ENCODE measurements at places on chromosomes 6 and 20.

- DNase-seq: no peak
These were observed 2.1 kb downstream of the MDN1 start for GRCh38 chr6:89817481-89817880.

DNA sequence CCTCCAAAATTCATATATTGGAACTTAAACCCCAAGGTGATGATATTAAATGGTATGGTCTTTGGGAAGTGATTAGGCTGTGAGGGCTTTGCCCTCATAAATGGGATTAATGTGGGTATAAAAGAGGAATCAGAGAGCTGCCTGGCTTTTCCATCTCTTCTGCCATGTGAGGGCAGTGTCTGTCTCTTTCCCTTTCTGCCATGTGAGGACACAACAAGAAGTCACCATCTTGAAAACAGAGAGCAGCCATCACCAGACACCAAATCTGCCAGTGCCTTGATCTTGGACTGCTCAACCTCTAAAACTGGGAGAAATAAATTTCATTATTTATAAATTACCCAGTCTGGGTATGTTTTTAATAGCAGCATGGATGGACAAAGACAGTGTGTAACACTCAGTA is 263.0 kb downstream of the PAX1 start:
- no peak for DNase-seq

GRCh38 chr6:452301-453067 is 60.9 kb downstream of the IRF4 start:
- DNase-seq: no peak

DNA sequence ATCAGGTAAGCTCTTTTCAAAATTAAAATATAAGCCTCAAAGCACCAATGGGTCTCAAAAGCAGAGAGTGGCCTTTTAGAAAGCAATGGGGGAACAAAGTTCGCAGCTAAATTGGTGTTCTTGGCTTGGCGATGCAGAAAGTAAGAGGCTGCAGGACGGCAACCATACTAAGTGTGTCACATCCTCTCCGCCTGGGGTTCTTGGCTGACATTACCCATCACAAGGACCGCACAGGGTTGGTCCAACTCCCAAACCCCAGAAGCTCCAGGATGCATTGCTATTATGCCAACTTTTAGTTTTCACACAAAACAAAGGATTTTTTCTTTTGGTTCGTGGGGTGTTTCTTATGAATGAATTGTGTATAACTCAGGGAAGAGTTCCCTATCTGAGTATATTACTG is 124.8 kb downstream of the PRKN start:
- DNase-seq: no peak

GRCh38 chr20:51643390-51643789 is 100.9 kb upstream of the NFATC2 start:
- DNase-seq: no peak

DNA sequence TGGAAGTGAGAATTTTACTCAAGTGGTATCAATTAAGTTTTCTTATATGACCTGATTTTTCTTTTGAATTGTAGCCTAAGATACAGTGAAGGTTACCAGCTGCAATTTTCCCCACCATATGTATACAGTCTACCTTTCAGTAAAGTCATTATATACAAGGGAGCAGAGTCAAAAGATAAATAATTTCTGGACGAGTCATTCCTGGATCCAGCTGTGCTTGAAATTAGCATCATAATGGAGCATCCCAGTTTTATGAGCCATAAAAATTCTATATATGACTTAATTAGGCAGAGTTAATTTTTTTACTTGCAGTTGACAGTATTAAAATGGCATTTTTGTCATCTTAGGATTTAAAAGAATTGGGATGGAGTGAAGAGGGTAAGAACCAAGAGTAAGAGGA is 1008.4 kb downstream of the PHF3 start:
- no peak for DNase-seq

DNA sequence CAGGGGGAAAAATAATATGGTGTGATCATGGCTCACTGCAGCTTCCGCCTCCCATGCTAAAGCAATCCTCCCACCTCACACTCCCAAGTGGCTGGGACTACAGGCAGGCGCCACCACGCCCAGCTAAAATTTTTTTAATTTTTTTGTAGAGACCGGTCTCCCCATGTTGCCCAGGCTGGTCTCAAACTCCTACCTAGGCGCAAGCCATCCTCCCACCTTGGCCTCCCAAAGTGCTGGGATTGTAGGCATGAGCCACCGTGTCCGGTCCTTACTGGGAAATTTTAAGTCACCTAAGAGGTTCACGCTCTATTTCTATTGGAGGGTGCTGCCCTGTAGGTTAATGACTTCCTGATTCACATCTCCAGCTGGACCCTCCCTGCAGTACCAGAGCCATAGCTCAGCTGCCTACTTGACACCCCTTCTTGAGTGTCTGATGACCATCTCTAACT is 626 bp upstream of the CDK5RAP1 start:
- DNase-seq: no peak

DNA sequence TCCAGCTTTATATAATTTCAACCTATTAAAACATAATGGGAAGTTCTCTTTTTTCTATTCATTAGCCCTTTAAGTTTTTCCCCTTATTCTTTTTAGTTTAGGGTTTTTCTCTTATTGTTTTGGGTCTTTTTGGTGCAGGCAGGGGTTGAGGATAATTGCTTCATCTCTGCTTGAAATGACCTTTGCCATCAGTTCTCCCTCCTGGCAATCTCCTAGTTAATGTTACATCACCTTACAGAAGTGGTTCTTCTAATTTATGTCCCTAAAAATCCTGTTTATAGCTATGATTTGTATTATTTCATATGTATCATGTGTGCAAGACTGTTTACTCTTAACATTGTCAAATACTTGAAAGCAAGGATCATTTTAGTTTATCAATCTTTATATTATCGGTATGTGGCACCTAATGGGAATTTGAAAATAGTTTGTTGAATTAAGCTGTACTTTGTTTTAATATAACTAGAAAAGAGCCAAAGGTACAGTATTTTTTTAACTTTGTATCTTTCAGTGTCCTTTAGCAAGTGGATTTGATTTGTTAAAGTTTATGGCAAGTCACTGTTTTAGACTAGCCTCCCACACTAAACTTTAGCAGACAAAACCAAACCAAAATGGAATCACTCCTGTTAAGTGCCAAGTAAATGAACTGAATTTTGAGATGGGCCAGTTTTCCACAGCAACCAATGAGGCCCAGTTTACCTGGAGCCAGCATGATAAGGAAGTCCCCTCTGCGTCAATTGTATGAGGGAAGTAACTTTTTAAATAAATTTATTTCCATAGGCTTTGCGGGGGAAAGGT is 26.6 kb upstream of the RUNX2 start:
- no peak for DNase-seq

- DNase-seq: no peak
These were observed 58.4 kb upstream of the NFATC2 start for GRCh38 chr20:51600950-51601349.

DNA sequence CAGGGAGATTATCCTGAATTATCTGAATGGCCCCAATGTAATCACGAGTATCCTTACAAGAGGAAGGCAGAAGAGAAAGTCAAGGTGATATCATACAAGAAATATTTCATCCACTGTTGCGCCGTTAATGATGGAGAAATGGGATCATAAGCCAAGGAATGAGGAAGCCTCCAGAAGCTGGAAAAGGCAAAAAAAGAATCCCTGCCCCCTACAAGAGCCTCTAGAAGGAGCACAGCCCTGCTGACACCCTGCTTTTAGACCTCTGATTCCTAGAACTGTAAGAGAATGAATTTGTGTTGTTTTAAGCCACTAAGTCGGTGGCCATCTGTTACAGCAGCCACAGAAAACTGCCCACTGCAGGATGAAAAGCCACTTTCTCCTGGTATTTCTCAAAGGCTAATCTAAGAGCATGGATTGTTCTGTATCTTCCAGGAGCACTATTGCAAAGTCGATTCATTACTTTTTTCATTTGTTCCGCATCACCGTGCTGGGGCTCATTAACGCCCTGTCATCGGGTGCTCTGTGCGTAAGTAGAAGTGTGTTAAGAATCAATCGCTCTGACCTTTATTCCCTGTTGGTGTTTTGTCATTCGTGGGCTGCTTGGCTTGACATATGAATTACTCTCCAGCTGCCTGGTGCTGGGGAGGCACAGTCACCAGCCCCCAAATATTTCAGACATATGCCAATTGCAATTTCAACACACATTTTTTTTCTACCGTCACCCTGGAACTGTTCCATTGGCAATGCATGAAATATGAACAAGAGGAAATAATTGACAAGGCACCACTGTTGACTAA is 117.0 kb downstream of the PCSK2 start:
- DNase-seq: no peak

GRCh38 chr6:13427801-13428582 is 59.4 kb downstream of the GFOD1 start:
- no peak for DNase-seq

DNA sequence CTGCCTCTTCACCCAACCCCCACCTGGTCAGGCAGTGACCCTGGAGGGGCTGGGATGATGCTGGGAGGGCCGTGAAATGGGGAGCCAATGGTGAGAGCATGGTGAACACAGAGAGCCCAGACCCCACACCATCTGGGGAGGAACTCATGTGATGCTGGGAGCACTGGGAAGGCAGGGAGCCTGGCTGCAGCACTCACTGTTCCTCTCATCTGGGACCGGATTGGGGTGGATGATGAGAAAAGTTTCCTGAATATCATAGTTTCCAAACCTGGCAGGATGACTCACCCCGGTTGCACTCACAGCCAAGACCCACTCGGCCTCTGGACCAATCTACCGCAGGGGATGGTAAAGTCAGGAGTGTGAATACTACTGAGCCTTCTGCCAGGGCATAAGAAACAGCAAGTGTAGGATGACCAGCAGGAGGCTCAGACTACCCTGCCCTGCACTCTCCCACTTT is 21.8 kb downstream of the ULBP1 start:
- no peak for DNase-seq

GRCh38 chr20:43003318-43003944 is 186.3 kb downstream of the PTPRT start:
- no peak for DNase-seq

DNA sequence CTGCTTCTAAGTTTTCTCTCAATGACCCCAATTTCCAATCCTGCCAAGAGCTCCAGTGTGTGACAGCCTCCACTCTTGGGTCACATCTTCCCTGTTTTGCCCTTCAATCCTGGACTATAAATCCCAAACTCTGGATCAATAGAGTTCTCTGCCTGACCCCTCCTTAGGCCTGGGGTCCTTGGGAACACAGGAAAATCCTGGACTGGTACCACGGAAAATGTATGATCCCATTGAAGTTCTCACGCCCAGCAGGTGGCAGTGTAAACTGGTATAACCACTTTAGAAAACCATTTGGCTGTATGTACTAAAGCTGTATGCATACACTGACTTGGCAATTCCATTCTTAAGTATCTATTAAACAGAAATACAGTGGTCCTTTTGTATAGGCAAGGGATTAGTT is 98.0 kb downstream of the SNAP25 start:
- no peak for DNase-seq
